ENCODE measurements at places on chromosomes 5 and 9.
A peak's percentile ranks its signal among the peaks of the same experiment; 100 is the strongest.

- DNase-seq: no peak
These were observed 9.7 kb upstream of the COL5A1 start for GRCh38 chr9:134631881-134632280.

DNA sequence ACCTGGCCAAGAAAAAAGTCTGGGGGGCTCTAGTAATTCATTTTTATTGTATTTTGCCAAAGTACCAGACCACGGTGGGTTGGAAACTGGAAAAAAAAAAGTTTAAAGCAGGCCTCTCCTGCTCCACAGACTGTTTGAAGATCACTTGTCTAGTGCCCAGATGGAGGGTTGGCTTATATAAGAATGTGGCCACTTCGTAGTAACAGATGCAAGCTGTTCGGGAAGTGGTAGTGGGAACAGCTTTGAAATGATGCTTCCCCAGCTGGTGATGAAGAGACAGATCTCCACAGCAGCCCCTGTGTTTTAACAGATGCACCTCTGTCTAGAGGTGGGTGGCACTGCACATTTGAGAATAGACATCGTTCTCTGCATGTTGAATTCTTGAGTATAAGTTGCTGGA lies 54.3 kb upstream of the DMRT3 start:
- no peak for DNase-seq

GRCh38 chr9:126347093-126347492 lies 20.5 kb downstream of the MVB12B start:
- DNase-seq: no peak

GRCh38 chr9:20353931-20354652 lies 268.2 kb downstream of the MLLT3 start:
- DNase-seq: peak; percentile 56

GRCh38 chr9:127093319-127094020 lies 29.0 kb downstream of the ANGPTL2 start:
- DNase-seq: no peak

- no peak for DNase-seq
These were observed 483 bp upstream of the DAB2IP start for GRCh38 chr9:121651008-121651294.
